Sciatic nerve (tissue), 2 donors: ENCODE measurements at places on chromosomes 2 and 18. TPM values are rescaled to one million over a fixed set of nuclear protein-coding genes. Genes with fewer than 3 reads are reported as not detected.

CHCHD5 gene
- total RNA-seq = 21.2 TPM

SERPINB12 gene
- not detected for total RNA-seq

GRCh38 chr2:38148501-38148900, 72.5 kb upstream of the CYP1B1 start:
- no peak for DNase-seq

- no peak for DNase-seq
These were observed 100.1 kb upstream of the ASAP2 start for GRCh38 chr2:9106338-9107167.

- DNase-seq = no peak
These were observed 163.1 kb downstream of the CDH20 start for GRCh38 chr18:61496374-61496773.

DNA sequence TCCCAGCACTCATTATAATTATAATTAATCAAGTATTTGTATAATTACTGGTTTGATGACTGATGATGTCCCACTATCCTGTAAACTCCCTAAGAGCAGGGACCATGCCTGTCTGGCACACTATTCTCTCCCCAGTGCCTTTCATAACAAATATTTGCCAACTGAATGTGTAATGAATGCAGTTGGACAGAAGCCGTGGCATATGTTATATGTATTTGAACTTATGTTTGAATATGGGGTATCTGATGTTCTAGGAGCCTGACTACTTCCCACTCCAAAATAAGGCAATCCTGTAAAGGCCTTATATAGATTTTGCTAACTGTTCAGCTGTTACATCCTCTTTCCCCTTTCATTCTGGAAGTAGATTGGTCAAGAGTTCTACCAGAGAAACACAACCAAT, 19.7 kb downstream of the OSBPL6 start:
- DNase-seq = no peak

DNA sequence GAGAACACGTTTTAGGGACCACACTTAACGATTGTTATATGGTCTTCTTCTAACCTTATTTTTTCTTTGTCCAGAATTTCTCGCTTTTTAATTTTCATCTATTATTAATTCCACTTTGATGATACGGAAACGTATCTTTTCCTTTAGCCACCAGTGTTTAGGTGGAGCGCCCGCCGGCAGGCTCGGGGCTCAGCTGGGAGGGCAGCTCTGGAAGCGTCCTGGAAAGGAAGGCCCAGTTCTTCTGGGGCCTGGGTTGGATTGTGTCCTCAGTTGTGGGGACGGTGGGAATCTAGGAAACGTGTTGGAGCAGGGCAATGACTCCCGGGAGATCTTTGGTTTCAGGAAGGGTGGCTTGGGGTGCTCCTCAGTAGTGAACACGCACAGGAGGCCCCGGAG, 19.4 kb upstream of the SOX11 start:
- DNase-seq = no peak

- DNase-seq = no peak
These were observed 31.7 kb downstream of the SPP2 start for GRCh38 chr2:234081970-234082822.

- DNase-seq = no peak
These were observed 66.3 kb downstream of the SCN2A start for GRCh38 chr2:165305391-165306096.

- peak; percentile 53 for DNase-seq
These were observed 77.4 kb downstream of the TWIST2 start for GRCh38 chr2:238925281-238925680.

DNA sequence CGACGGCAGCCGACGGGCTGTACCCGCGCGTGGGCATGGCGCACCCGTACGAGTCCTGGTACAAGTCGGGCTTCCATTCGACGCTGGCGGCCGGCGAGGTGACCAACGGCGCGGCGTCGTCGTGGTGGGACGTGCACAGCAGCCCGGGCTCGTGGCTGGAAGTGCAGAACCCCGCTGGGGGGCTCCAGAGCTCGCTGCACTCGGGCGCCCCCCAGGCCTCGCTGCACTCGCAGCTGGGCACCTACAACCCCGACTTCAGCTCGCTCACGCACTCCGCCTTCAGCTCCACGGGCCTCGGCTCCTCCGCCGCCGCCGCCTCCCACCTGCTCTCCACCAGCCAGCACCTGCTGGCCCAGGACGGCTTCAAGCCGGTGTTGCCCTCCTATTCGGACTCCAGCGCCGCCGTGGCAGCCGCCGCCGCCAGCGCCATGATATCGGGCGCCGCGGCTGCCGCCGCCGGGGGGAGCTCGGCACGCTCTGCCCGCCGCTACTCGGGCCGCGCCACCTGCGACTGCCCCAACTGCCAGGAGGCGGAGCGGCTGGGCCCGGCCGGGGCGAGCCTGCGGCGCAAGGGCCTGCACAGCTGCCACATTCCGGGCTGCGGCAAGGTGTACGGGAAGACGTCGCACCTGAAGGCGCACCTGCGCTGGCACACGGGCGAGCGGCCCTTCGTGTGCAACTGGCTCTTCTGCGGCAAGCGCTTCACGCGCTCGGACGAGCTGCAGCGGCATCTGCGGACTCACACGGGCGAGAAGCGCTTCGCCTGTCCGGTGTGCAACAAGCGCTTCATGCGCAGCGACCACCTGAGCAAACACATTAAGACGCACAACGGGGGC, 2.0 kb downstream of the SP9 start:
- DNase-seq = no peak
